WERI-Rb-1 (cell line): ENCODE measurements at places on chromosomes 5 and 9.

DNA sequence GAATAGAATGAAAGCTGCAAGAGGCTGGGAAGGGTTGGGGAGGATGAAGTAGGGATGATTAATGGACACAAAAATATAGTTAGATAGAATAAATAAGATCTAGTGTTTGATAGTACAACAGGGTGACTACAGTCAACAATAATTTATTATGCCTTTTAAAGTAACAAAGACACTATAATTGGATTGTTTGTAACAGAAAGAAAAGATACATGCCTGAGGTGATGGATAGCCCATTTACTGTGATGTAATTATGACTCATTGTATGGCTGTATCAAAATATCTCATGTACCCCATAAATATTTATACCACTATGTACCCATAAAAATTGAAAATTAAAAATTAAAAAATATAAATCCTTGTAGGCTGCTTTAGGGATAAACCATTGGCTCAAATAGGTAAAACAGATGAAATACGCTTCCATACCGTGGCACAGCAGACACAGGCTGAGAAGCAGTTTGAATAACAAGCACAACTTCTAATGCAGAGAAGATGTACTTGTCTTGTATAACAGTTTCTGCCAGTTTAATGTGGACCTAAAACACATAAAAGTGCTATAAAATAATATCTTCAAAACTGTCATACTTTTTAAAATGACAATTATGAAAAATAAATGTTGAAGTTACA lies 34.9 kb downstream of the APBA1 start:
- no peak for DNase-seq

DNA sequence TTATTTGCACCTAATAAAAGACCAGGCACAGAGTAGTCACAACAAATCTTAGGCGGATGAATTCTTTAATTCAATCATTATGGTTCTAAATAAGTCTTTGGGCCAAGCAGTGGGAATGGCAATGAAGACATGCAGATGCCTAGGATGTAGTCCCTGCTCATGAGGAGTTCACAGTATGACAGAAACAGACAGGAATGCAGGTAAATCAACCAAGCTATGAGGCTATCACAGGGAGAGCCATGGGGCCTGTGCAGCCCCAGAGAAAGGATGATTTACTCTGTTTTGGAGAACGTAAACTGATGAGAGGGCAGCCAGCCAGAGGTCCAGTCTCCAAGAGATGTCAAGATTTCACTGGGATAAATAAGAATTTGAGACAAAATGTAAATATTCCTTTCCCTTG lies 129.4 kb downstream of the TRIM32 start:
- DNase-seq = no peak

DNA sequence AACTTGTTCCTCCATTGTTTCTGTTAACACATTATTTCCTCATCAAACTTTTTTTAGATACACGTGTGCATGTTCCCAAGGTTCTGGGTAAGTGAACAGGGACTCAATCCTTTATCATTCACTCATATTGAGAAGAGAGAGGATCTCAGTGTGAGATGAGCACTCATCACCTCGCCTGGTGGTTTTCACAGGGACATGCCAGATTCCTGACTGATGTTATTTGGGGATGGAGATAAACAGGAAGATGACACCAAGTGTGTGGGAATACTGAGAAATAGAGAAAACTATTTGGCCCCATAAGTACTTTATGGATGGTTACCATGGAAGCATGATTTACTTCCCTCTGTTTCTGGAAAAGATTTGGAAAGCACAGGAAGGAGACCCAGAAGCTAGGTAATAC lies 533.3 kb upstream of the DMAC1 start:
- no peak for DNase-seq

DNA sequence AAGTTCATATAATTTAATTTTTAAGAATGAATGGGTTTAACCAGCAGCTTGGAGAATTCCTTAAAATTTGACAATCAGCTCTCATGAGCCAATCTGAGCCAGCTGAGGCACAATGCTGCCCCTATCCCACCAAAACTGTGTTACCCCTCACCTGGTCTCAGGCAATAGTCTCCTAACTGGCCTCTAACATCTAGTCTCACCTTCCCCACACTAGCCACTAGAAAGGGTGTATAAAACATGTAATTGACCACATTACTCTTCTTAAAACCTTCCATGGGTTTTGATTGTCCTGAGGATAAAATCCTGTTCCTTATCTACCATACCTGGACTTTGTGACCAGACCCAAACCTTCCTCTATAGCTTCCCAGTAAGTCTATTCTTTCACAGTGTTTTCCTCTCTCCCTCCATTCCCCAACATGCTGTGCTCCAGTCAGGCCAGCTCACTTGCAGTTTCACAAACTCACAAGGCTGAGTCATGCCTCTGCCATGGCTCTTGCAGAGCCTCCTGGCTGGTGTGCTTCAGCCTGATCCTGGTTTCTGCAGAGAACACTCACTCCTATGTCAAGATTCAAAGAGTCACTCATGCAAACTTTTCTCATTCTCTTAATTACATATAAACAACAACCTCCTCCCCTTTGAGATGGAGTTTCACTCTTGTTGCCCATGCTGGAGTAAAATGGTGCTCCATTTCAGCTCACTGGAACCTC lies 16.0 kb upstream of the ZCCHC7 start:
- DNase-seq = no peak

DNA sequence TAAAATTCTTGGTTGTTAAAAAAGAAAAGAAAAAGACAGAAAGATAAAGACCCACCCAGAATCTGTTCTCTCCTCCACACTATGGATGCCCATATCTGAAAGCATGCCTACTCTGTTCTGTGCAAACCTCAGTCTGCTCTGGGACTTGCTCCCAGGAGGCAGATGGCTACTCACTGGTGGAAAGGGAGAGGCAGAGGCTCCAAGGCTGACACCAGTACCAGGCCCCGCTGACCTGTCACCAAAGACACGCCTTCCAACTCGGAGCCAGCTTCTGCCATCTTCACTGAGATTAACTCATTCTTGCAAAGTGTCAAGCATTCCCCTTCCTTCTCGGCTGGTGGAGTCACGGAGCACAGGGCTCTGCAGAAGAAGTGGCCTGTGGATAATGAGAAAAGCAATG lies 21.6 kb downstream of the SH3TC2 start:
- no peak for DNase-seq

GRCh38 chr9:133569891-133570690 lies 35.6 kb downstream of the ADAMTSL2 start:
- DNase-seq = peak; percentile 95

GRCh38 chr9:20760246-20760891 lies 76.3 kb downstream of the FOCAD start:
- no peak for DNase-seq

GRCh38 chr5:34656001-34656699 lies at the start of gene RAI14:
TSS of gene RAI14 (plus strand) at chr5:34656328. CDS start at chr5:34686920, 30,592 bp downstream.
- DNase-seq = peak; percentile 76

GRCh38 chr9:761176-761792 lies 80.2 kb upstream of the DMRT1 start:
- no peak for DNase-seq

DNA sequence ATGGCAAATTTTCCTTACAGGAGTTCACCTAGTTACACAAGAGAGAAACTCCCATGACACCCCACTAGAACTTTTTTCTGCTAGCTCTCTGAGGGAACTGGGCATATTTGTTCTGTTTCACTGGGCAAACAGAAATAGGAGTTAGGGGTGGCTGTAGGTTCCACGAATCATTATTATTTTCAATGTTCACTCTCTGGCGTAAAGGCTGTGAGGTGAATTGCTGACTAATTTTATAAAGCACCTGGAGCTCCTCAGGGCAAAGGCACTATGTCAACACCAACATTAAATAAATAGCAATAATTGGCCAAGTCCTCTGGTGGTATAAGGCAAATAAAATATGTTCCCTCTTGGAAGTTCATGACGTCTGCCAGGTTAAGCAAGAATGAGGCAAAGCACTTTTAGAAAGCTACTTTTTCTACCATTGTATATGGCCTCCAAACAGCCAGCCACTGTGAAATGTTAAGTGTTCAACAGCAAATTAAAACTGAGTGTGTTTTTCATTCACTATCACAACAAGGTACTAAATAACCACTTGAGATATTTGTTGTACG lies 344.6 kb downstream of the PDE4D start:
- no peak for DNase-seq

GRCh38 chr9:35688558-35689541 lies 875 bp downstream of the TPM2 start:
- DNase-seq = no peak

DNA sequence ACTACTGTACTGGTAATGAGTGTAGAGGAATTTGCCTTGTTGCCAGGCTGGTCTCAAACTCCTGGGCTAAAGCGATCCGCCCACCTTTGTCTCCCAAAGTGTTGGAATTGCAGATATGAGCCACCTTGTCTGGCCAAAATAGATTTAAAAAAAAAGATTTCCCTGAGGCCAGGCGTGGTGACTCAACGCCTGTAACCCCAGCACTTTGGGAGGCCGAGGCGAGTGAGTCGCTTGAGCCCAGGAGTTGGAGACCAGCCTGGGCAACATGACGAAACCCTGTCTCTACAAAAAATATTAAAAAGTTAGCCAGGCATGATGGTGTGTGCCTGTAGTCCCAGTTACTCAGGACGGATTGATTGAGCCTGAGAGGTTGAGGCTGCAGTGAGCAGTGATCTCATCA lies 62.5 kb downstream of the IPO11 start:
- no peak for DNase-seq

- no peak for DNase-seq
These were observed 50.0 kb upstream of the SUSD3 start for GRCh38 chr9:93008457-93008856.

DNA sequence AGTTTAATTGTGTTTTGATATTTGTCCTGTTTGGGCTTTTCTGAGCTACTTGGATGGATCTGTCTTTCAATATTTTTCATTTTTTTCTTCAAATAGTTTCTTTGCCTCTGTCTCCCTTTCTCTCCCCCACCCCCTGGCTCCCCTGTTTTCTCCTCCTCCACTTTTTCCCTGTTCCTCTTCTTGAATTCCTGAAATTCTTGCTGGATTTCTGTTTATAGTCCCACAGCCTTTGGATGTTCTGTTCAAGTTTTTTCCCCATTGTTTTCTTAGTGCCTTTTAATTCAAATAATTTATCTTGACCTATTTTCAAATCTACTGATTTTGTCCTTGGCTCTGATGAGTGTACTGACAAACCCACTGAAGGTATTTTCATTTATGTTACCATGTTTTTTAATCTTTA lies 113.0 kb downstream of the VPS13A start:
- no peak for DNase-seq

DNA sequence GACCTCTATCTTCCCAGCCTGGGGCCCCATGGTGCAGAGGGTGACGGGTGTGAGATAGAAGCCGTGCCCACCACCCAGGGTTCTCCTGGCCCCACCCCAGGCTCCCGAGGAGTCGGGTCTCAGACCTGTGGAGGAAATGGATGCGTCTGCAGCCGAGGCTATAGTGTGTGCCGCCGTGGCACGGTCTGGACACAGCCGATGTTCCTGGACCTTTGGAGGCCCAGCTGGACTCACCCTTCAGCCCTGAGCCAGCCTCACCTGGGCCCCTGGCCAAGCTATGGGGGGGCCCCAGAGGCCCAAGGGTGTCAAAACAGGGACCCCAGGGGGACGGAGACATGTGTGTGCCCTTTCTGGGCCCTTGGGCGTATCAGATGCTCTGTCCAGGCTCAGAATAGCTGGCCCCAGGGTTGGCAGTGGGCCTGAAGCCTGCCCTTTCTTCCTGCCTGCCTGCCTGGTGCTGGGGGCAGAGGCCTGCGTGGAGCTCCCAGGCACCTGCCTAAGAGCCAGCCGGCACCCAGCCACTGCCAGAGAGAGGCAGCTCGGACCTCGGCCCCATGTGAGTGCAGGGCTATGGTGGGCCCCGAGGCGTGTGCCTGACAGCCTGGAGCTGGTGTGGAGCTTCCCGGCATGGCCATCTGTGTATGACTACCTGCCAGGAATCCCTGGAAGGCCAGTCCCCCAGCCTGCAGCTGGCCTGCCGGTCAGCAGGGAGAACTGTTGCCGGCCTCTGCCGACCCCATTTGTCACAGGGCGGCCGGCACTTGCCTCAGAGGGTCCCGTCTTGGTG lies 41.8 kb downstream of the KCNT1 start:
- no peak for DNase-seq

DNA sequence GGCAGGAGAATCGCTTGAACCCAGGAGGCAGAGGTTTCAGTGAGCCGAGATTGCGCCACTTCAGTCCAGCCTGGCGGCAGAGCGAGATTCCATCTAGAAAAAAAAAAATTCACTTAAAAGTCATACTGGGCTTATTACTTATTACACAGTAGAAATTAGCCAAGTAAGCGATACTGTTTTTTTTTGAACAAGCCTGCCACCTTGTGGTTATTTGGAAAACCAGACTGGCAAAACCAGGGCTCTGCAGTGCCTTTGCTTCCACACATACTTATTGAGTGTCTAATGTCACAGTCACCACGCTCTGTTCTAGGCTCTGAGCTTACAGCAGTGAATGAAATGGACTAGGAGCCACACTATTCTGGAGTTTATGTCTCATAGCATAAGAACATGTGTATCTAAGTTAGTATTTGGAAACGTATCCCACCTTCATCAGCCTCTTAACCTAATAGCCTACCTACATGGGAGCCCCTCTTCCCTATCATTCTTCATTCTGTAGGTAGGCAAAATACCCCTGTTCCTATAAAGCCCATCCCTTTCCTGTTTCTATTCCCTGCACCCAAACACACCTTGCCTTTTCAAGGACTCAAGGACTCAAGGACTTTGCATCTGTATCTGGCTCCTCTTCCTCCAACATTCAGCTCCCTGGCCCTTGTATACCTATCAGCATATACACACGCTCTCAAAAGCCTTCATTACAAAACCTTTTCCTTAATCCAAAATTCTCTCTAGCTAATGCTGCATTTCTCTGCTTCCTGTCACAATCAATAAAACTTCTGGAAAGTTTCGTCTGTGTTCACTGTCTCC lies 13.9 kb upstream of the BASP1 start:
- no peak for DNase-seq

GRCh38 chr9:110047955-110048402 lies 160.0 kb downstream of the C9orf152 start:
- peak; percentile 55 for DNase-seq

- no peak for DNase-seq
These were observed 5.4 kb upstream of the SH3PXD2B start for GRCh38 chr5:172459783-172460165.

DNA sequence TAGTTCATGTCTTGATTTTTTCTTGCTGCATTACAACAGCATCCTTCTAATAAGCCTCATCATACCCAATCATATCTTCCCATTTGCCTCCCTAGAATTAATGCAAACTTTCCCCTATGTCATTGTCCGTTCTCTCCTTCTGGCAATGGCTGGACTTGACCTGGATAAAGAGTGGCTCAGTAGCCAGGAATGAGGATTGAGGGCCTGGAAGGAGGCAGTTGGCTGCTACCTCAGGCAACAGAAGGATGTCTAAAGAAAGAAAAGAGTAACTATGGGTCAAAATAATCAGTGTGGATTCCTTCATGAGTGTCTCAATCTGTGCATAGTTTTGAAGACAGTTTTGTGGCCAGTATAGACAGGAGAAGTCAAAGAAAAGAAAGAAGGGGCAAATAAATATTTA lies 209.6 kb downstream of the TRPM3 start:
- DNase-seq = no peak

GRCh38 chr9:120394058-120394669 lies 185.8 kb downstream of the CDK5RAP2 start:
- DNase-seq = no peak
